Natural killer cell treated with Interleukin-12 subunit alpha and Interleukin-12 subunit beta and Interleukin-15 and Interleukin-18, amount 100 ng/mL, for 72 hours (primary cell): ENCODE measurements at places on chromosomes 2 and 18.

DNA sequence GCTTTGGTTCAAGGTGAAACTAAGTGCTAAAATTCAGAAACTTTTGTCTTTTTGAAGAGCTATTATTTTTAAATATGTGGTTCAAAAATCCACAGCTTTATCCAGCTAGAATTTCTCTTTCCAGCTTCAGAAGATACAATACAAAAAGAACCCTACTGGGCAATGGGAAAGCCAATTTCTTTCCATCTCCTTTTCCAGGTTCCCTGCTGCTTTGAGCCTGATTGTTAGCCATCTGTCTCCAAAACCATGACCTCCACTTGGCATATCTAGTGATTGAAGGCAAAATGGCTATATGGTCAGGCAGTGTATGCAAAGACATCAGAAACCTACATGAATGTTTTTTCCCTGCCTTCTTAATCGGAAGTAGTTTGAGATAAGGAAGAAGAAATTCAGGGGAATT is 134.1 kb downstream of the KCNH7 start:
- no peak for DNase-seq

GRCh38 chr2:234271338-234271737 is 220.8 kb downstream of the SPP2 start:
- DNase-seq = no peak

DNA sequence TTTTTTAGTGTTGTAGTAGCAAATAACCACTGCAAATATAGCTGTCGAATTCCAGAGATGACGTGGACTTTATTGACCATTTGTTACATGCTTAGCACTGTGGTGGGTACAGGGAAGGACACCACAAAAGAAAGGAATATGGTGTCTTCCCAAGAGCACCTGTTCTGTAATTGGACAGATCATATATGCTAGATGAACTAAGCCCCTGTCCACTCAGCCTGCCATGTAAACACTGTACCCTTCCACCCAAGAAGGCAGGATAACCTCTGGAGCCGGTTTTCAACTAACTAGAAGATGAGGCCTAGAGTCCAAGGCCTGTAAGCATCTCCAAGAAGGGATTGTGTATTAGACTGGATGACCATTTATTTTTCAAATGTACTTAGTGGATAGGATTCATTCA is 44.1 kb downstream of the COX7A2L start:
- DNase-seq = no peak

GRCh38 chr2:100707016-100707947 is 112.7 kb upstream of the NPAS2 start:
- no peak for DNase-seq

DNA sequence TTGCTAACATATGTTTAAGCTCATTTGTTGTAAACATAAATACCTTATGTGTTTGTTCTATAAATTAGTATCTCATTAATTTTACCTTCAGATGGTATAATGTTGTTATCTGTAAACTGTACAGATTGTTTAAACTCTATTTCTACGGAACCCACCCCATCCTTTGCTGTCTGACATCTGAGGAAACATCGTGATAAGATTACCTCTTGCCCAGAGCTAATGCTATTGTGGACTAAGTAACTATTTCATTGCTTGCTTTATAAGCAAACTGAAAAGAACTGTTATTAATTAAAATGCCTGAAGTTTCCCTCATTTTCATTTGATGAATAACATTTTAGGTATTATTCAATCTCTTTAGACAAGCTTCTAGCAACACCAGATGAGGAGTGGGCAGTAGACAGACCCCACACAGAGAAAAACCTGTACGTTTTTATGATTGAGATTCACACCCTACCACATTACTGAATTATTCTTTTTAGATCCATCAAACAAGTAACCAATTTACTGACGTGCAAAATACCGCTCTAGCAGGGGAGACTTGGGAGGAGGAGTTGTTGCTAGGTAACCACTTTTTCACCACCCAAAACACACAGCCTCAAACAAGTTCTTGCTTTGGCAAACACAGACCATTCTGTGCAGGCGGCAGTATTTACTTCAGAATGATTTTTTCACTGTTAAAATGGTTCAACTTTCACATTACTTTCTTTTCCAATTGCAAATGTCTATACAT is 1.9 kb upstream of the SYT4 start:
- no peak for DNase-seq
